ENCODE measurements at places on chromosomes 7 and 10.
A peak's percentile ranks its signal among the peaks of the same experiment; 100 is the strongest.

- DNase-seq = no peak
These were observed 310.6 kb upstream of the SHH start for GRCh38 chr7:156122752-156123354.

- DNase-seq = no peak
These were observed 54.5 kb upstream of the RAB18 start for GRCh38 chr10:27449571-27449970.

GRCh38 chr10:37734971-37735370 is 122.4 kb downstream of the ZNF248 start:
- no peak for DNase-seq

GRCh38 chr10:101225846-101226421 is 3.3 kb downstream of the LBX1 start:
- DNase-seq = no peak

DNA sequence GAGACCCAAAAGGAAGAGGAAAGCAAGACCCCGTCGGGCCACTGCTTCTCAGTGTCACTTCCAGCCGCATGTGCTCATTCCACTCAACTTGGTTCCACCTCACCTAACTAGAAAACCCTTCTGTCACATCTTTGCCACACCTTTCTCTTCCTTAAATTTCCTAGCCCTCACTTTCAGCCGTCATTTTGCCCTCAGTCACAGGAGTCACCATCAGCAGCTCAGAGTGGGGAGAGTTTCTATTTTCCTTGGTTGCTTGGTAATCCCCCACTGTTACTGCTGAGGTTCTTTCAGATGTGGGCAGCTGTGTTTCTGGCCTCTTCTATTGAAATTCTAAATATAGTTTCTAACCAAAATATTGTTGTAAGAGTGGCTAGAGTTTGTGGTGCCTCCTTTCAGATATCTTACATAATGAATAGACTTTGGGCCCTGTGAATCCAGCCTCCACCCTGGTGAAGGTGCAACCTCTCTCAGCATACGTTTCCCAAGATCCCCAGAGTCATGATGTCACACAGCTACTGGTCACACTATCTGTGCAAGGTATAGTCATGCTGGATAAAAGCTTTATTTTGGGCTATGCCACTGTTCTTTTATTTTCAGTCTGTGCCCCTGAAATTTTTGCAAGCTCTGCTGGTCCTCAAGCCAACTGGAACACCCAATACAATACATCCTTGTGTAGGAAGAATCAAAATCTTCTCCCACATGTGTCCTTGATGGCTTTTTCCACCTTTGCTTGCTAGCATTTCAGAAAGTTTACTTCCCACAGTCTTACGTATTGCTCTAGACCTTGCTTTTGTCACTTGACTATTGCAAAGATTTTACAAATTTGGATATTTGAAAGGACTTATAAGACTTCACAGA is 9.2 kb downstream of the AGBL3 start:
- no peak for DNase-seq

DNA sequence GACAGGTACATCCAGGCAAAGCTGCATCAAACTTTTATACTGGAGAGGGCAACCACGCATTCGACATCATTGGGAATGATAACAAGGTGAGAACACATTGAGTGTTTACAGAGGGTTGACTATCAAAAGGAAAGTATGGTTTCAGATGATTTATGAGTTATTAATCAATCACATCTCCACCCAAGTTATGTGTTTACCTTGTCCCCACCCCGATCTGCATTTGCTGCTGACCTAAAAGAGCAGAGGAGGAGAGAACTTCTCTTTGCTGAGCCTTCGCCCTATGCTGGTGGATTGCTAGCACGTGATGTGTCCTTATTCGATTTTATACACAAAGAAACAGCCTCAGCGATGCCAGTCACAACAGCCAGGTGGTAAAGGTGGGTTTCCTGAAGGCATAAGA is at the start of gene MSMB:
TSS of gene MSMB (minus strand) at position 9 of the 400 bp plus-strand sequence. CDS start 32 bp downstream, outside the sequence.
- no peak for DNase-seq

- DNase-seq = no peak
These were observed 286.7 kb downstream of the FZD1 start for GRCh38 chr7:91550931-91551330.

DNA sequence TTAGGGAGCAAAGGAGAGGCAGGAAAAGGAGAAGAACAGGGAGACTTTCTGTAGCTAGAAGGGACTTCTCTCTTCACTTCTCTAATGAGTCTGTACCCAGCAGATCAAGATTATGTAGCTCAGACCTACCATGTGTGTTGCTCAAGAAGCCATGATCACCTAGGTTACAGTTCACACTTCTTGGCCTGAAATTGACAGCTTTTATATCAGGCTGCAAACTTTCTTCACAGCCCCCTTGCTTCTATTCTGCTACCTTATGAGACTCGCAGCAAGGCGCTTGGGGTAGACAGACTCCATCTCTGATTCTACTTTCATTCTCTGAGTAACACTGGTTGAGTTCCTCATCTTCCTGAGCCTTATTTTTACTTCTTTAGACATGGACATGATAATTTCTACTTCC is 19.6 kb upstream of the GIMAP2 start:
- no peak for DNase-seq

- DNase-seq = no peak
These were observed 197.0 kb downstream of the GLRX3 start for GRCh38 chr10:130333185-130333584.

GRCh38 chr7:63093481-63093880 is 905.2 kb upstream of the ZNF722 start:
- no peak for DNase-seq

- DNase-seq = no peak
These were observed 26.4 kb downstream of the SLC29A4 start for GRCh38 chr7:5309146-5309545.

- no peak for DNase-seq
These were observed 141.4 kb downstream of the DOCK4 start for GRCh38 chr7:112064627-112065385.

- DNase-seq = no peak
These were observed 530.2 kb upstream of the FZD8 start for GRCh38 chr10:36171953-36172940.

- peak; percentile 86 for DNase-seq
These were observed at the start of gene JAZF1 for GRCh38 chr7:28180364-28181147. JAZF1 (minus strand) TSS chr7:28180795.

GRCh38 chr10:109934958-109935793 is 11.9 kb upstream of the XPNPEP1 start:
- no peak for DNase-seq

DNA sequence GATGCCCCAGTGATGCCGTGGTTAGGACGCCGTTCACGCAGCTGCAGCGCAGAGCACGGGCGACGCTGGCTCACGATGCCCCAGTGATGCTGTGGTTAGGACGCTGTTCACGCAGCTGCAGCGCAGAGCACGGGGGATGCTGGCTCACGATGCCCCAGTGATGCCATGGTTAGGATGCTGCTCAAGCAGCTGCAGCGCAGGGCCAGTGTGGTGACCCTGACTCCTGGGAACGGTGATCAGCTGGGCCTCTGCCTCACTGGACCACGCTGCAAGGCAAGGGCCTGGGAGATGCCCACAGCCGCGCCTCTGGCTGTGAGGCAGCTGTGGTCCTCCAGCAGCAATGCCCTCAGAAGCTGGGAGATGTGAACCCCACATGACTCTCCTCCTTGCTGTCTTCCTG is 280.6 kb downstream of the DNAJB6 start:
- no peak for DNase-seq

DNA sequence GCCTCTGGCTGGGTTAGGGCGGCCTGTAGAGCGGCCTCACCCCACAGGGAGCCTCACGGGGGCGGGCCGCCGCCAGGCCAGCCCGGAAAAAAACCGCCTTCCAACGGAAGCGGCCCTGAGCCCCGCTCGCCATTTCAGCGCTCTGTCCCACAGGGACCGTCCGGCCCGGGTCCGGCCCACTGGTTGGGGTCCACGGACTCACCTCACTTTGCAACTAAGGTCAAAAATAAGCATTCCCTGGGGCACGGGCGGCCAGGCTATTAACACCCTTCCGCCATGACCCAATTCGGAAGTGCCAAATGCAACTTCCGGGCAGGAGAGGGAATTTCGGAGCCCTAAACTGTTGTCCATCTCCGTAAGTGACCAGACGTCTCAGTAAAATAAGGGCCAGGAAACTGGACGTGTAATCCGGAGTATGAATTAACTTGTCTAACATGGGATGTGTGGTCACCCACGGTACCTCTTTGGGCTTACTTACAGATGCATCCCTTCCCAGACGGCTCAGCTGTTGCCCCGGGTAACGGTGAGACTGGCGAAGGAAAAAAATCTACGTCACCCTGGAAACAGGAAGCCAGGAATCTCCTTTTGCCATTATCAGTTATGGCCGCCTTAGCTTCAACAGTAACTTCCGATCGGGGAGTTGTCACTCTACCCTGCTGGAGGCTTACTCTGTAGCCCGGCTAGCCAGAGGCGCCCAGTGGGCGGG is at the start of gene BBIP1:
TSS of gene BBIP1 (minus strand) at position 538 of the 706 bp plus-strand sequence. CDS start 1,023 bp downstream, outside the sequence.
- DNase-seq = peak; percentile 94

DNA sequence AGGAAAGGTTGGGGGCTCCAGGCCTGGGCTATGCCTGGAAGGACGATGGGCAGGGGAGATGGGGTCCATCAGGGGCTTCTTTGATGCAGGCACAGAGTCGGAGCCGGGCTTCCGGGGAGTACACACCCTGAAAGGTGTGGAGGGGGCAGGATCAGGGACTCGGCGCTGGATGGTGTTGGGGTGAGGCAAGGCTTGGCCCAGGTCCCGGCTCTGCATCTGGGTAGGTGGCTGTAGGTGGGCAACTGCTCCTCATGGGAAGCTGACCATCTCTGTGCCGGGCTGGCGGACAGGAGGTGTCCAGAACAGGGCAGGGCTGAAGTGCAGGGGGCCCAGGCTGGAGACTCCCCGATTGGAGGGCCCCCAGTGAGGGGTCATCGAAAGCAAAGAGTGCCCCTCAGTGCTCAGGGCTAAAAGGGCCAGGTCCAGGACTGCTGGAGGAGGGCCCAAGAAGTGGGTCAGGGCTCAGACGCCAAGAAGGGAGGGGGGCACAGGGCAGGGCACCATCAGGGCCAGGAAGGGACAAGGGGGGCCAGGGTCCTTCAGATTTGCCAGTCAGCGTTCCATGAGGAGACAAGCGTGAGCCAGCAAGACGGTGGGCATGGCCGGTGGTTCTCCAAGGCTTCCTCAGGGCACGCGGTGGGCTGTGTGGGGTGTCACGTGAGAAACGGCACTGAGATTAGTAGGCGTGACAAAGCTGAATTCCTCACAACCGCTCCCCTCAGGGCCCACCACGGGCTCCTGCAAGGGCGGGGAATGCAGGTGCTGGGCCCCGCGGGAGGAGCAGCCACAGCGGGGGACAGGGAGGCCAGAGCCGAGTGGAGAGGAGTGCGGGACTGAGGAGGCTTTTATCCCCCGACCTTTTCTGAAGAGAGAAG is 97.0 kb downstream of the BMS1 start:
- DNase-seq = no peak

DNA sequence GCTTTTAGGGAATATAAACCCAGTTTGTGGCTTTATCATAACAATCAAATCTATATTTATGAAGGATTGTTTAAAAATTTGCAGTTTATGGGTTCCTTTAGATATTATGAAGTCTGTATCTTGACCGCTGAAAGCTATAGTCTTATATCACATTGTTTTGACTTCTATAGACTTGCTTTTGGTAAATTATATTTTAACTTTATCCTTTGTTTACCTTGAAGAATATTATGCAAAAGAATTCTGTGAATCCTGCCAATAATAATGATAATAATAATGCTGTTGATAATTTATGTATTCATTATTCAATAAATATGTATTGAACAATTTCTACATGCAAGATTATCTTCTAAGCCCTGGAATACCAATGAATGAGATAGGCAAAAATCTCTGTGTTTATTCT is 101.9 kb upstream of the MTPN start:
- no peak for DNase-seq

GRCh38 chr7:14637968-14638367 is 264.6 kb downstream of the DGKB start:
- no peak for DNase-seq

DNA sequence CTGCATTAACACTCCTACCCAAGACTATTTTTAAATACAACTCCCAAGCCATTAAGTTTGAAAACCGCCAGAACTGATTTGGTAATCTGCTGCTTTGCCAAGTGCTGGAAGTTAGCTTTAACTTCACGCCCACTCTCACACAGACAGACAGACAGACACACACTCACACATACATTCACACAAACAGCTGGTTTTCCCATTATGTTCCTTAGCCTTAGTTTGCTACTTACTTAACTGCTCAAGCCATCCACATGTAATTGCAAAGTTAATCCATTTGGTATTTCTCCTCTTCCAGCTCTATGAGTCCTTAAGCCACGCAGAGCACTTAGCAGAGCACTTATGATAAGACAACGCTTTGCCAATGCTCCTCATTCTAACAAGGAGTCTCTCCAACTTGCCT is 8.3 kb downstream of the COBL start:
- no peak for DNase-seq

- DNase-seq = no peak
These were observed 36.0 kb upstream of the LAMB1 start for GRCh38 chr7:108038986-108039385.

GRCh38 chr10:129258283-129258923 is 208.6 kb upstream of the MGMT start:
- DNase-seq = no peak

DNA sequence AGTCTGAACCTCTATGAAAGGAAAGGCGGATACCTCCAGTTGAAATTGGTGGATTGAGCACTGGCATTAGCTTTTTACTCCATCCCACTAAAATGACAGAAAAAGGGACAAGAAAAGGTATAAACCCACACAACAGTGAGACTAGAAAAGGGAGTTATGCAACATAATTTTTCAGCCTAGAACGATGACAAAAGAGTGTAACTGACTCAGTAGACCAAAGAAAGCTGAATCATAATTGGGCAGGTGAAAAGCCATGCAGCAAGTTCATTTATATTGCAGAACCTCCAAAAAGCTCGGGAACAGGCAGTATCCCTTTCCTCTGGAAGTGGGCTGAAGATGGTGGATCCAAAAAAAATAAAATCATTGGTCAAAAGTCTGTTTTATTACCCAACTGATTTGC is 30.5 kb upstream of the ZCCHC24 start:
- no peak for DNase-seq

DNA sequence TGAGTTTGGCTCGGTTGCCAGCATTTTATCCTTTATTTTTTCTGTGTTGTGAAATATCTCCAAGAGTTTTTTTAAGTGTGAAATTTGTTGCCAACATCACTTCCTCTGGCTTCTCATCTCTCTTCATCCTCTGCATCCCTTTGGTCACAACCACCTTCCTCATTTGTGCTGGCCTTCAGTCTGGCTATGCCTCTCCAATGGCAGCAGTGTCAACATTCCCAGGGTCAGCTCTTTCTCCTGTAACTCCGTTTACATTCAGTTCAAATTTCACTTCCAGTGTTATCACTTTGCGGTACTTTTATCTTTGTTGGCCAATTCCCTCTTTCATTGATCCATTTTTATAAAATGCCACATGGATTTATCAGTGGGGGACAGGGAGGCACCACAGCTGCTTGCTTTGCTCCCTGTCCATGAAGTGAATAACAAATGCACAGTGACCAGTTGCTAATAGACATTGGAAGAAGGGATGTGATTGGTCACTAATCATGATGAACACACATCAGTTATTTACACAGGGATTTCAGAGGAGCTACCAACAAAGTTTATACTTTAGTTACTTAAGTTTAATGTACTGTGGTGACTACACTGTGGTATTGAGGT is 311.4 kb upstream of the LRGUK start:
- DNase-seq = no peak

- no peak for DNase-seq
These were observed 111.5 kb upstream of the ADAM12 start for GRCh38 chr10:126499744-126500143.

Measured in glutamatergic neuron (in vitro differentiated cells).